Stimulated activated CD8-positive, alpha-beta memory T cell treated with anti-CD3 and anti-CD28 coated beads, Interleukin-4, amount 100 ng/mL, for 24 hours (primary cell): ENCODE measurements at places on chromosomes 3 and 15.
A peak's percentile ranks its signal among the peaks of the same experiment; 100 is the strongest.

GRCh38 chr3:18444595-18445400, 19.7 kb upstream of the SATB1 start:
- peak; percentile 61 for DNase-seq

- no peak for DNase-seq
Measured at GRCh38 chr15:101269479-101270223, 7.6 kb downstream of the SELENOS start.

GRCh38 chr3:115814778-115815380, 191.6 kb downstream of the GAP43 start:
- peak; percentile 51 for DNase-seq

DNA sequence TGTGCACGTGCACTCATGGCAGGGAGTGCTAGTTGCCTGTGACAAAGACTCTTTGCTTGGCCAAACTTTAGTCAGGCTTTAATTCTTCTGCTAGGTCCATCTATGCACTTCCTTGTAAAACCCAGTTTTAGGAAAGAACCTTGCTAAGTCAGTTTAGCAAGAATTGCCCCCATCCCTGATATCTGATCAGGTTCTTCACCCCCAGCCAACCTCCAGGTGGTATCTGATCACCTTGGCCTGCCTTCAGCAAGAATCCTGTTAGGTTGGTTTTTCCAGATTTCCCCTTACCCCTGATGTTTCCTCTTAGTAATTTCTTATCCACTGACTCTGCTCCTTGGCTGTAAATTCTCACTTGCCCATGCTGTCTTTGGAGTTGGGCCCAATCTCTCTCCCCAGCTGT, 8.4 kb downstream of the HSPBAP1 start:
- no peak for DNase-seq

DNA sequence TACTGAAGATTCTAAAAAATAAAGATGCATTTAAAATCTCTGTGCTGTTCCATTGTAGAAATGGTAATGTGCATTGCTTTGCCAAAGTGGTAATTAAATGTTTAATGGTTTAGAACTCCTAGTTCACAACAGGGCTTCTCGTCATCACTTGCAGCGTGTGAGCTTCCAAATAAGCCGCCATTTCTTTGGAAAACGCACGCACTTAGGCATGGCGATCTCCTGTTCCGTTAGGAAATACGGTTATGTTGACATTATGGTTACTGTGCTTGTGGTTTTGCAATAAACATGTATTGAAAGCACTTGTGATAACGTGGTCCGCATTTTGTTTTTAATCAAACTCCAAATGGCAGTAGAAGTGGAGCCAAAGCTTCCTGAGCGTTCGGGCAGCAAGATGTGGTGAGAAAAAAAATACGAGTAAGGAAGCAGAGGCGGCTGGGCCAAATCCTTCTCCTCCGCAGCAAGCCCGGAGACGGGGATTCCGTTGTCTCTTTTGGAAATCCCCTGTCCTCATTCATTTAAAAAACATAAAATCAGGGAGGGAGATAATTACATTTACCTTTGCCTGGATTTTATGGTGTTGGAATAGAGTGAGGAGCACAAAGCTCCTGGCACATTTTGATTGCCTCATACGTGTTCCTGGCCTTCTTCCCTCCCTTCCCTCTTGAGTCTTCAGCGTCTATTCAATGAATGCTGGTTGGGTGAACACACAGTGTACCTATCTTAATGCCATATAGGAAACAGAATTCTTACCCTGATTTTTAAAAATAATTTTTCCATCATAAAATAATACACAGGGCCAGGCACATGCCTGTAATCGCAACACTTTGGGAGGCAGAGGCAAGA, 97.5 kb downstream of the SLC49A4 start:
- no peak for DNase-seq

- DNase-seq = no peak
Measured at GRCh38 chr15:86555098-86555497, 475.4 kb downstream of the AGBL1 start.

GRCh38 chr15:31202953-31203352, 101.4 kb upstream of the TRPM1 start:
- DNase-seq = no peak

- DNase-seq = no peak
Measured at GRCh38 chr15:90221246-90221900, 12.4 kb downstream of the CIB1 start.

- no peak for DNase-seq
Measured at GRCh38 chr3:33093847-33094246, 3.1 kb downstream of the GLB1 start.

DNA sequence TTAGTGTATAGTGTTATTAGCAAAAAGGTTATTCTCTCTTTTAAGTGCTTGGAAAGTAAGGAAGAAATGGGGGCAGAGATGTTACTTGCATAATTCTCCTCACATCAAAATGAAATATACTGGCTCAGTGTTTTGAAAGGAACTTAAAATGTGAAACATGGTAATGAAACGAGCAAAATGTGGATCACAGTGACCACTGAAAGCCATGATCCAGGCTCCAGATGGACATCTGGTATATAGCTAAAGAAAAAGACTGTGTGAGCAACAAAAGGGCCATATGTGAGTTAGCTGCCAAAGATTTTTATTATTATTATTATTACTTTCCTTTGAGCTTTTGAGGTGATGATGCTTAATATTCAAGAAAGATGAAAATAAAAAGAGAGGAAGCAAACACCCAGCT, 89.6 kb downstream of the GAP43 start:
- no peak for DNase-seq

DNA sequence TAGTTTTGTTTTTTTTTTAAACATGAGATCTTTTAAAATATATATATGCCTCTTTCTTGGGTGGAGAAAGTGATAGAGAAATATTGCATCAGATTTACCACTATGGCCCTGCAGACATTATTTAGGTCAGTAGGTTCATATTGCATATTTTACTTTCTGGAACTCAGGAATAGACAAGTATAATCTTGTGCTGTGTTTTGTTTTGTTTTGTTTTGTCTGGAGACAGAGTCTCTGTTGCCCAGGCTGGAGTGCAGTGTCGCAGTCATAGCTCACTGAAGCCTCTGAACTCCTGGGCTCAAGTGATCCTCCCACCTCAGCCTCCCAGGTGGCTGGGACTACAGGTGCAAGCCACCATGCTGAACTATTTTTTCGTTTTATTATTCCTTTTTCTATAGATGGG, 21.5 kb upstream of the DUT start:
- DNase-seq = no peak

DNA sequence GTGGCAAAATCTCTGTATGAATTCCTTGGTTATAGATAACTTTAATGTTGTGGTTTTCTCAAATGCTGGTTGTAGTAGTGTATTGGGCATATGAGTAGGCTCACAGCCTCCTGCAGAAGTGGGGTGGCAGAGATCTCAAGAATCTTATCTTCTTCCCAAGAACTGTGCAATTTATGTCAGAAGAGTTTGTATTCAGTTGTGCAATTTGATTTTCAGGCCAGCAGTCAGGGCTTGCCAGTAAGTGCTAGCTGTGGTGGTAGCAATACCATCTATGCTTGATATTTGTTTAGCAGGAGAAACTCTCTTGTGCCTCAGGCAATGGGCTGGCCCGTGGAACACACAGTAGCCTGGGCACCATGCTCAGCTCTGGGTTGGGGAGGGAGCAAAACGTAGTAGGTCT, 58.4 kb upstream of the GOLIM4 start:
- no peak for DNase-seq

GRCh38 chr3:42661593-42662022, 8.1 kb downstream of the ZBTB47 start:
- no peak for DNase-seq

GRCh38 chr3:117987256-117987655, 1047.4 kb downstream of the IGSF11 start:
- no peak for DNase-seq

GRCh38 chr3:116316771-116317170, 128.5 kb downstream of the LSAMP start:
- no peak for DNase-seq

DNA sequence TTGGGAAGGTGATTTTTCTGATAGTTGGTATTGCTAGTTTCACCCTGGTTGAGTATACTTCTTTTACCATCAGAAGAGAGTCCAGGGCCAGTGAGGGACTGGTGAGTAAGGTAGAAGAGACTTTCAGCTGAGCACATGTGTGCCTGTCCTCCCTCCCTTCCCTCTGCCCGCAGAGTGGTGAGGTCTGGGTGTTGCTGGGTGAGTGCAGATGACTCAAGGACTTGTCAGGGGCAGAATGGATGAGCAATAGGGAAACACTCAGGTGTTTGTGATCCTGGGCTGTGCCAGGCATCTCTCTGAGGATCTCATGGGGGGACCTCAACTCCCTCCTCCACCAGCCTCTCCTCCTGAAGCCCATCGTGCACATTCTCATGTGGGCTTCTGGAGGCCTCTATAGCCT, 76.0 kb upstream of the GSK3B start:
- DNase-seq = no peak
